ENCODE measurements at places on chromosomes 6 and 20.
A peak's percentile ranks its signal among the peaks of the same experiment; 100 is the strongest.

DNA sequence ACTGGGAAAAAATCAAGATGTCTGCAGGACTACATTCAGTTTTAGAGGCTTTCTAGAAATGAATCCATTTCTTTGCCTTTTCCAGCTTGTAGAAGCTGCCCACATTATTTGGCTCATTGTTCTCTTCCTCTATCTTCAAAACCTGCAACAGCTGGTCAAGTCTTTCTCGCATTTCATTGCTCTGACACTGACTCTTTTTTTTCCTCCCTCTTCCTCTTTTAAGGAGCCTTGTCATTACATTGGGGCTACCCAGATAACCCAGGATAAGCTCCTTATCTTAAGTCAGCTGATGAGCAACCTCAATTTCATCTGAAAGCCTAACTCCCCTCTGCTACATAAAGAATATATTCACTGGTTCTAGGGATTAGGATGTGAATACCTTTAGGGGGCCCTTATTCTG lies 53.2 kb upstream of the CEP162 start:
- DNase-seq = no peak

- DNase-seq = no peak
Measured at GRCh38 chr20:38927902-38928578, 1.8 kb downstream of the FAM83D start.

DNA sequence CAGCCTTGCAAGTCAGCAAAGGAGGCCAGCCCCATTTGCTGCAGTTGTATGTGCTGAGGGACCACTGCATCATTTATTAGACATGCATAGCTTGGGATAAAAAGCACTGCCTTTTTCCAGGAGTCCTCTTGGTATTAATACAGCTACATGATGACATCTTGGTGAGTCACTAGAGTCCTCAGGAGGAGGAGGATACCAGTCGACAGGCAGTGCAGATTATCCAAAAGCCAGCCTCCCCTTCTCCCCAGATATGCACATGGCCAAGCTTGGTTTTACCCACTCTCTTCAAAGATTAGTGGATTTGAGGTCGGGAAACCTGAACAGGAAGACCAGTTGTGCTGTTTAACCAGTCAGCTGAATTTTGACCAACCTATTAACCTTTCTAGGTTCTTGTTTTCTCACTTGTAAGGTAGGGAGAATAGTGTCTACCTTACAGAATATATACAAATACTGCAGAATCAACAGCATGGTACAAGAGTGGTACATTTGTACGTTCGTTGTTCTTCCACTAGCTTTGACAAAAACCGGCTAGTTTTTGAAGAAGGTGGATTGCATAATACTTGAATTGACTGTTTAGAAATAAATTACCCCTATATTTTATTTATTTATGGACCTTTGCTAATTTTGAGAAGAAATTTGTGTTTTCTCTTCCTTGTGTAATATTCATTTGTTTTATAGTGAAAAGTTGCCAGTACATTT lies 31.9 kb downstream of the VAPB start:
- no peak for DNase-seq

DNA sequence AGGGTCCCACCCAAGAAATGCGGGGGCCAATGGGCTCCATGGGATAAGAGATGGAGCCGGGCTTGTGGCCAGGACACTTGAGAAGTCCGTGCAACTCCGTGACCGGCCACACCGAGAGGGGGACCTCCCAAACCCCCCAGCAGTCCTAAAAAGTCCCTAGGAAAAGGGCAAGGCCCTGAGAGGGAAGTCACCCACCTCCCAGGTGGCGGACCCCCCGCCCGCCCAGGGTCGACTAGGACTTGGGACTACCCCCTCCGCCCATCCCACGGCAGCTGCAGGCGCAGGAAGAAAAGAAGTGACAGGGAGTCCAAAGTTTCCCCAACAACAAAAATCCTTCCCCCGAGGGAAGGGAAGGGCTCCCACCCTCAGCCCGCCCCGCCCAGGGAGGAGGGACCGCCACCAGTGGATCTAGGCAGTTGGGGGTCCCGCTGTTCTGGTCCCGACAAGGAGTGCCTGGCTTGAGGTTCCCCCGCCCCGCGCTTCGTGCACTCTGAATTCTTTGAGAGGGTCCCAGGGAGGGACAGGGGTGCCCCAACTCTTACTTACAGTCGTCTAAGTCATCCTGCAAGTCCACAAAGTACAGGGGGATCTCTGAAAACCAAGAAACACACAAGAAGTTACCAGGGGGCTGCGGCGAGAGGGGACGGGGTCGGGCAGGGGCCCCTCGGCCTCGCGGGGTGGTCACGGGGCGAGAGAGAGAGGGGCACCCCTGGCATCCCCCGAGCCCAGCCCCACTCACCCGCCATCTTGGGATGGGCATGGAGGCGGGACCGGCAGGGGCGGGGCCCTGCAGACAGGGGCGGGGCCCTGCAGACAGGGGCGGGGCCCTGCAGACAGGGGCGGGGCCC lies 611 bp upstream of the RAB22A start:
- peak; percentile 50 for DNase-seq

DNA sequence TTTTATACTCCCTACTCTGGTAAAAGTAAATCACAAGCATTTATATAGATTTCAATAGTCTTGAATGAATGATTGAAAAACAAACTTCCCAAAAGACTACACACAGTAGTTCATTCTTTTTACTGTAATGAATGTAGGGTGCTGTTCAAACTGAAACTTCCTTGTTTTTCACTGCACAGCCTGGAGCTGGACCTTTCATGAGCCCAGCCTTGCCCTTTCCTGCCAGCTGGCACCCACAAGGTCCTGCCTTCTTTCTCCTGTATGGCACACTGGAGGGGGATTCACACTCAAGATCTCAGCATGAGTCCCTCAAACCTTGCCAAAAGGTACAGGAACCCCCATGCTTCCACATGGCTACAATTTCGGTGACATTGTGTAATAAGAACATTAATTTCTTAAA lies 50.9 kb downstream of the COL12A1 start:
- no peak for DNase-seq

DNA sequence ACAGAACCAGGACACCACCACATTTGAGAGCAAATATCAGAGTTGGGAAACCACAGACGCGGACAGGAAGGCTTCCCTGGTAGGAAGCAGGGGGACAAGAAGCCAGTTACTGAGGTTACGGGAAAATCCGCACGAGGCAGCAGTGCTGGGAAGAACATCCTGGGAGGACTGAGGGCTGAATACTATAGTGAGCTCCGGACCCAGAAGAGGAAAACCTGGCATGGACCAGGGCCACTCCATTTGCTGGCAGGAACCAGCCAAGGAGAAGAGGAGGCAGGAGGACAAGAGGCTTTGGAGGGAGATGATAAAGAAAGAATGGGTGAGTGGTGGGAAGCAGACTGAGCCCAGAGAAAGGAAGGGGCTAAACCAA lies 6.1 kb upstream of the DSN1 start:
- DNase-seq = no peak

DNA sequence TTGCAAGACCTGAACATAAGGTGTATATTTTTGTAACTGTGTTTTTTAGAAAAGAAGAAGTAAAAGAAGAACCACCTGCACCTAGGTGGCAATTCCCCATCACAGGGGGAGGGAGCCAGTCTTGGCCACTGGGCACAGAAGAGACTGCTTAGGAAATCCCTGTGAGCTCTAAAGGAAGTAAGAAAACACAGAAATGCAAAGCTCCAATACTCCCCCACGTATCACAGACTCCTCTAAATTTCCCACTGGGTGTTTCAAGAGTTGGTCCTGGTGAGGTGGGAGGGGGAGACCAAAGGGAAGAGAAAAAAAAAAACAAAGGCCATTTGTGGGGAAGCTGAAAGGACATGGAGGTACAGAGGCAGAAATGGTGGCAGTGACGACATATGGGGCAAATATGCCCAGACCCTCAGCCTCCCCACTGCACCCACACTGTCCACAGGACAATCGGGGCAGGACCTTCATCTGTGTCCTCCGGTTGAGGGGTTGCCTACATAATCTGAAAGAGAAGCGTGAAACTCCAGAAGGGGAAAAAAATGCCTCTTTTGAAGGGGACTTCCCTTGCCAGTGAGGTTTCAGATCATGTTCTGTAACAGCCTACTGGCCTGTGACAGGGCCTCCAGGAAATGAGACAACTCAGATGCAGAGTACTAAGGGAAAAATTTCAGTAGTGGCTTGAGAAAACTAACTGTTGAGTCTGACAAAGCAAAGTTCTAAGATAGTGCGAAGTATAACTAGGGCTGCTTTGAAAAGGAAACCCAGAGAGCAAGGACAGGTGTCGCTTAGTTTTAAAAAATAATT lies 226.2 kb upstream of the MARCKS start:
- no peak for DNase-seq

GRCh38 chr20:18533491-18533890 lies 25.8 kb downstream of the SEC23B start:
- DNase-seq = no peak

Measured in GM18507 (cell line).